ENCODE measurements at places on chromosomes 2 and 18.

- peaks cover 7% of the 10 kb centered on the region for H3K4me1 ChIP-seq
- no peaks in the 10 kb centered on the region for H3K27me3 ChIP-seq
- H3K4me3 ChIP-seq = no peak overlapping the region
- no peak for DNase-seq
- H3K36me3 ChIP-seq = no peaks in the 10 kb centered on the region
- H3K27ac ChIP-seq = no peak overlapping the region
These were observed 10.6 kb upstream of the AKAIN1 start for GRCh38 chr18:5207471-5208150.

DNA sequence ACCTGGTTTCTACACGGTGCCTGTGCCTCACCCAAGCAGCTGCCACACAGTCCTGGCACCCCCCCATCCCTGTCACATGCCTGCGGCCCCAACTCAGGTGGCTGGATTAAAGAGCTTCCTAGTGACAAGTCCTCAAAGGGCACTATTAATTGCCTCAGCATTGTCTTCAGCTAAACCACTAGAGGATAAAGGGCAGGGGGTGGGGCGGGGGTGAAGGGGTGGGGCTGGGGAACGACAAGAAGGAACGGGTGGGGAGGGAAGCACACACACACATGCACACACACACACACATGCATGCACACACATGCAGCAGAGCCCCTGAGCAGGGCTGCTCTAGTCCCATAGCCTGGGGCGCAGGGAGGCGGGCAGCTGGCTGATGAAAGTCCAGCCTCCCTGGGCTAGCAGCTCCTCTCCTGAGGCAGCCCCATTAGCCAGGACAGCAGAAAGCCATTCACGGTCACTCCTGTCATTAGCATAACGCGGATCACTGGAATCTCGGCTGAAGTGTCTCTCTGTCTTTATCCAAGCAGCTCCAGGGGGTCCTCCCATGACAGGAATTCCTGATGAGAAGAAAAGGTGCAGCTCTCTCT lies 7.4 kb upstream of the TEX261 start:
- peaks cover 13% of the 10 kb centered on the region for H3K4me1 ChIP-seq
- H3K36me3 ChIP-seq = no peaks in the 10 kb centered on the region
- H3K27me3 ChIP-seq = peaks cover 4% of the 10 kb centered on the region

- DNase-seq = no peak
- peaks cover 23% of the 10 kb centered on the region for H3K36me3 ChIP-seq
- H3K27me3 ChIP-seq = no peaks in the 10 kb centered on the region
- H3K27ac ChIP-seq = peak overlapping the region; percentile 92
- peaks cover 64% of the 10 kb centered on the region for H3K4me1 ChIP-seq
These were observed 820 bp downstream of the TMBIM1 start for GRCh38 chr2:218291318-218292047.

DNA sequence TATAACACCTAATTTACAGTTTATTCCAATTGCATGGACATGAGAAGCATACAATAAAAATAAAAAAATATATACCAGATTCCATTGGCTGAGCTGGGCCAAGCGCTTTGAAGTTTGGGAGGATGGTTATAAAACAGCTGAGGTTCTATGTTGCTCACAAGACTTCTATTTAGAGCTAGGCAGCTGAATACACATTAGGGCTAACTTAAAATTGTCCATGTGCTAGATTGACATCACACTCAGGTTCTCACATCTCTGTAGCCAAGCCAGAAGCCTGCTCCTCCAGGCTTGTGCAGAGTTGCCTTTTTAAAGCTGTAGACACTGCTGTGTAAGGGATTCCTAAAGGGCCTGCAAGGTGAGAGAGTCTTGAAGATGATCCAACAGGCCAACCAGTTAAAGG lies 871.1 kb upstream of the FANCL start:
- H3K4me3 ChIP-seq = no peak overlapping the region
- H3K27ac ChIP-seq = no peak overlapping the region
- H3K36me3 ChIP-seq = no peaks in the 10 kb centered on the region
- no peaks in the 10 kb centered on the region for H3K4me1 ChIP-seq

GRCh38 chr2:85393836-85394235 lies 16.3 kb downstream of the CAPG start:
- H3K27ac ChIP-seq = no peak overlapping the region
- H3K27me3 ChIP-seq = no peaks in the 10 kb centered on the region
- peaks cover 21% of the 10 kb centered on the region for H3K4me1 ChIP-seq
- H3K4me3 ChIP-seq = no peak overlapping the region
- no peak for DNase-seq
- H3K36me3 ChIP-seq = peaks cover 18% of the 10 kb centered on the region

DNA sequence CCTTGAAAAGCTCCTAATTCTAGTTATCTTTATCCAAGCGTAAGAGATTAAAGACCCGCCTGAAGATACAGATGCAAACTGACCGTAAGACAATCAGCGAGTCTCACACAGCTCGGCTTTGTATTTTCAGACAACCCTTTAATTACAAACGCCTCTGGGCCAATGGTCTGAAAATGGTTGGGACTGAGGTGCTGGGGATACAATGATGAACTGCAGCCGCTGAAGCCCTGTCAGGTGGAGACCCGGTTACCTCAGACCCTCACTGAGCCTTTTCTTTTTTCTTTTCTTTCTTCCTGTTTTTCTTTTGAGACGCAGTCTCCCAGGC lies 715 bp upstream of the CFAP36 start:
- DNase-seq = no peak
- H3K27me3 ChIP-seq = no peaks in the 10 kb centered on the region
- H3K4me3 ChIP-seq = peak overlapping the region; percentile 98
- H3K27ac ChIP-seq = peak overlapping the region; percentile 98

- DNase-seq = no peak
- H3K27ac ChIP-seq = no peak overlapping the region
- no peaks in the 10 kb centered on the region for H3K27me3 ChIP-seq
- H3K4me1 ChIP-seq = no peaks in the 10 kb centered on the region
These were observed 22.5 kb downstream of the ELMOD3 start for GRCh38 chr2:85377083-85377482.

- H3K36me3 ChIP-seq = no peaks in the 10 kb centered on the region
- DNase-seq = no peak
- H3K4me3 ChIP-seq = no peak overlapping the region
- no peak overlapping the region for H3K27ac ChIP-seq
- no peaks in the 10 kb centered on the region for H3K4me1 ChIP-seq
These were observed 556.3 kb downstream of the RIT2 start for GRCh38 chr18:42559069-42559690.

DNA sequence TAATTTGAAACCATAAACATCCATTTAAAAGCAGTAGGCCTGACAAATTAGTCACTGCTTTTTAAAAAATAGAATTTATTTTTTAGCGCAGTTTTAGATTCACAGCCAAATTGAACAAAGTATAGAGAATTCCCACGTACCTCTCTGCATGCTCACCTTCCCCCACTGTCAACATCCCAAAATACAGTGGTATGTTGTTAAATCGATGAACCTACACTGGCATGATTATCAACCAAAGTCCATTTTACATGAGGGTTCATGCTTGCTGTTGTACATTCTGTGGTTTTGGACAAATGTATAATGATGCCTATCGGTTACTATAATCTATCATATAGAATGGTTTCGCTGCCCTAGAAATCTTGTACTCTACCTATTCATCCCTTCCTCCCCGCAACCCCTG lies 5.6 kb upstream of the ELOA2 start:
- no peak overlapping the region for H3K27ac ChIP-seq
- no peak overlapping the region for H3K4me3 ChIP-seq
- H3K36me3 ChIP-seq = no peaks in the 10 kb centered on the region
- H3K4me1 ChIP-seq = no peaks in the 10 kb centered on the region

DNA sequence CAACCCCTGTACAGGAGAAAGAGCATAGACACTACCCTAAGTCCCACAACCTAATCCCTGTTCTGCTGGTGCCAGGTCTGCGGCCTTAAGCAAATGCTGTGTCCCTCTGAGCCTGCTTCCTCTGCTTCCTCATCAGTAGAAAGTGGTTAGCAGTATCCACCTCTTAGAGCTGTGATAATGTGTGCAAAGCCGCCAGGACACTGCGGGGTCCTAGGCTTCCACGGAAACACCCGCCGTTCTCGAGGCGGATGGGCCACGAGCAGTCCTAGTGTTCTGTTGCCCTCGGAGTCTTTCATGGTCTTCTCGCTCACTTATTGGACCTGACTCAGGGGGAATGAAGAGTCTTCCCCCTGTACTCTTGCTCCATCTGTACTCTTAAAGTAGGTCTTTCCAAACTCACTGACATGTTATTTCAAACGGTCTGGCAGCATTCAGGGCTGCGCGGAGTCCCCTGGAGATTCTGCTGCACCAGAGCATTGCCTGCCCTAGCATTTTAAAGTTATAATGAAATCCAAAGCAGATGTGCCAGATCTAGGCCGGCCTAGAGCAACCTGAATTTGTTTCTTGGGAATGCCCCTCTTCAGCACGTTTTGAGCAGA lies 107.2 kb upstream of the ZNF236 start:
- H3K27ac ChIP-seq = no peak overlapping the region
- no peaks in the 10 kb centered on the region for H3K36me3 ChIP-seq
- peaks cover 6% of the 10 kb centered on the region for H3K4me1 ChIP-seq
- H3K4me3 ChIP-seq = no peak overlapping the region

DNA sequence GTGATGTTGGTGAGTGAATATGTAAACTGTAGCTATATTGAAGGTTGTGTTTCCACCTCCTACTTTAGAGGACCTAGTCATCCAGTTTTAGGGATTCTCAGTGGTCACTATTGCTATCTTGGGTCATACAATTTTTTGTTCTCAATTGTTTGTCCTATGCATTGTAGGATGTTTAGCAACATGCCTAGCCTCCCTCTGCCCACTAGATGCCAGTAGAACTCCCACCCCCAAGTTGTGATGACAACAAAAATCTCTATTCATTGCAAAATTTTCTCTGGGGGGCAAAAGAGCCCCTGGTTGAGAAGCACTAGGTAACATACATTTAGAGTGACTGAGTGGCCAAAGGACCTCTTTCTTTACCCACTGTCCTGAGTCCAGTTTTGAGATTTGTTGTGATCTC lies 87.3 kb downstream of the LRRTM4 start:
- no peak overlapping the region for H3K4me3 ChIP-seq
- DNase-seq = no peak
- H3K4me1 ChIP-seq = no peaks in the 10 kb centered on the region

All from activated T-cell treated with anti-CD3 and anti-CD28 coated beads, Interleukin-2, amount 50 U/mL, for 24 hours (primary cell).